ENCODE measurements at places on chromosomes 7 and 10.

- ATAC-seq: no peak
Measured at GRCh38 chr10:99506416-99506815, 26.3 kb upstream of the NKX2-3 start.

- no peak for ATAC-seq
Measured at GRCh38 chr7:116762971-116763370, 91.0 kb downstream of the MET start.

DNA sequence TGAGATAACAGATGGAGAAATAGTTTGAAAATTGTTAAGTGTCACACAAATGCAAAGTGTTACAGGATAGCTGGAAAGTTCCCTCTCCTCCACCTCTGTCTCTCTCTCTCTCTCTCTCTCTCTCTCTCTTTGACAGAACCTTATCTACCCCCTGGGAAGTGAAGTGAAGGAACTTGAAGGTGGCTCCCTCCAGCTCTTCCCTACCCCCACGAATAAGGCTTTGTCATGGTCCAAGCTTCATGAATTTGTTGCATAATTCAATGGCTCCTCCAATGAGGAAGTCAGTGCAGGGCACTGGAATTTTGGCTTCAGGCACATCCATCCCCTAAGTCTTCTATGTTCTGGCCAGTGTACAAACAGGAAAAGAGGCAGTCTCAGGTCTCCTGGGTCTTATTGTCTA is 66.4 kb downstream of the CDHR3 start:
- no peak for ATAC-seq

DNA sequence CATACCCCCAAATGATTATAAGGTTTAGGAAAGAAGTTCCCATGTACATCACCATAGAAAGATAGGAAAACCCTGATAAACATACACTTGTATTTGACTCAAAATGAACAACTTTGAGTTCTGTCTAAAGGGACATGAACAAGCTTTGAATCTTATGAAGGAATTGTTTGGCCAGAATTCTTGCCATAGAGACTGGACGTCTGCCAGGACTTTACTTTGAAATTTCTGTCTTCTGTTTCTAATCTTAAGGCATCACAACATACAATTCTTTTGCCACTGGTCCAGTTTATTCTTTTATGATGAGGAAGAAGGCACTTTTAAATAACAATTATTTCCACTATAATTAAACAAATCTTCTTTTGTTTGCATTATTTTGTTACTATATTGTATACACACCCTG is 26.2 kb upstream of the CYP26C1 start:
- no peak for ATAC-seq

- peak; percentile 2 for ATAC-seq
Measured at GRCh38 chr7:129780974-129781927, 169.7 kb downstream of the NRF1 start.

- ATAC-seq: no peak
Measured at GRCh38 chr10:34341473-34341872, 473.6 kb downstream of the PARD3 start.

DNA sequence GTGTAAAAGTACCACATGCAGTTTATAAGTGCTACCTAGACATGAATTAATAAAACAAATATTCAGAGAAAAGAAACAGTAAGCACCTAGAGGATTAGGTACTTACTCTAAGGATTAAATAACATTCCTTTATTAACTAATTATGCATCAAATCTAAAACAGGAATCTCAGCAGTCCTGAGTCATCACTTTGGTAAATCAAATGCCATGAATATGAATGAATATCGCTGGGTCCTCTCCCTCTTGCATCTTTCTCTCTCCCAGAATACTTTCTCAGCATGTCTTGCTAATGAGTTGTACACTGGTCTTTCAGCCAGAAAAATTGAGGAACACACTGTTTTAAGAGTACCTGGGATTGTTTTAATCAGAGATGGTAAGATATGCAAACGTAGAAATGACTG is 225.5 kb upstream of the NFE2L3 start:
- no peak for ATAC-seq

GRCh38 chr7:111677848-111678247 is 115.6 kb upstream of the IMMP2L start:
- no peak for ATAC-seq

DNA sequence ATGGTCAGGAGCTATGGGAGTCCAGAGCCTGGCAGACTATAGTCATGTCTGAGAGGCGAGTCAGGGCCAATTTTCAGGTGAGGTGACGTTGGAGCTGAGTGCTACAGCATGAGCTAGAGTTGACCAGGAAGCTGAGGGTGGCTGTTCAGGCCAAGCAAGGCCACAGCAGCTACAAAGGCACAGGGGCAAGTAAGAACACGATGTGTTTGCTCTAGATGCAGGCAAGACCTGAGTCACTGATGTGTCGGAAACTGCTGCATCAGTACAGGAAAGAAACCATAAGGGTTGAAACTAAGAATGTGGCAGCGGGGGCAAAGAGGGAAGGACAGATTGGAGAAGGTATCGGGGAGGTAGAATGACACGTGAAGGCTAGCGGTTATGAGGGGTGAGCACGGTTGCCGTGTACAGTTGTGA is 11.8 kb upstream of the RRP12 start:
- ATAC-seq: no peak

DNA sequence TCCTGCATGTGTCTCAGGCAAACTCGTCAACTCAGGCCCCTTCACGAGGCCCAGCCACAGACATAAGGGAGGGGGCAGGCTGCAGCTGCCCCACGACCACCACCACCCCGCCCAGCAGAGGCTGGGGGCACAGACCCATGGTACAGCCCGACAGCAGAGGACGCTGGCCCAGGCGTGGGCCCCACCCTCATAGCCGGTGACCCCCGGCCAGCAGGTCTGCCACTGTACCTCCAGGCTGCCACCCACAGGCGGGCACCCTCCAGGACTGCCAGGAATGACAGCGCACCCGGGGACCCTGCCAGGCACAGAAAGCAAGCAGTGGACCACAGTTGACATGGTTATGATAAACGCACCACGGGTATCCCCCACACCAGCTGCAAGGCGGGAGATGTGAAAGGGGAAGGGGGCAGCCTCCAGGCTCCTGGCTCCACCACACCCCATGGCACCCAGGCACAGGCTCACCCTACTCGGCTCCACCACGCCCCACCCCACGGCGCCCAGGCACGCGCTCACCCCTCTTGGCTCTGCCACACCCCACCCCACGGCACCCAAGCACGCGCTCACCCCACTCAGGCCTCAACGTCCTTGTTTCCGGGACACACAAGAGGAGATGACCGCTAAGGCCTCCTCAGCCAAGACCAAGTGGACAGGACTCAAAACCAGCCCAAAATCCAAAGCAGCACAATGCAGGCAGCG is 135.9 kb downstream of the MAD1L1 start:
- no peak for ATAC-seq

- ATAC-seq: no peak
Measured at GRCh38 chr7:141013345-141013715, 1.4 kb downstream of the MRPS33 start.

GRCh38 chr7:79420464-79420863 is 33.0 kb downstream of the MAGI2 start:
- ATAC-seq: peak; percentile 85

DNA sequence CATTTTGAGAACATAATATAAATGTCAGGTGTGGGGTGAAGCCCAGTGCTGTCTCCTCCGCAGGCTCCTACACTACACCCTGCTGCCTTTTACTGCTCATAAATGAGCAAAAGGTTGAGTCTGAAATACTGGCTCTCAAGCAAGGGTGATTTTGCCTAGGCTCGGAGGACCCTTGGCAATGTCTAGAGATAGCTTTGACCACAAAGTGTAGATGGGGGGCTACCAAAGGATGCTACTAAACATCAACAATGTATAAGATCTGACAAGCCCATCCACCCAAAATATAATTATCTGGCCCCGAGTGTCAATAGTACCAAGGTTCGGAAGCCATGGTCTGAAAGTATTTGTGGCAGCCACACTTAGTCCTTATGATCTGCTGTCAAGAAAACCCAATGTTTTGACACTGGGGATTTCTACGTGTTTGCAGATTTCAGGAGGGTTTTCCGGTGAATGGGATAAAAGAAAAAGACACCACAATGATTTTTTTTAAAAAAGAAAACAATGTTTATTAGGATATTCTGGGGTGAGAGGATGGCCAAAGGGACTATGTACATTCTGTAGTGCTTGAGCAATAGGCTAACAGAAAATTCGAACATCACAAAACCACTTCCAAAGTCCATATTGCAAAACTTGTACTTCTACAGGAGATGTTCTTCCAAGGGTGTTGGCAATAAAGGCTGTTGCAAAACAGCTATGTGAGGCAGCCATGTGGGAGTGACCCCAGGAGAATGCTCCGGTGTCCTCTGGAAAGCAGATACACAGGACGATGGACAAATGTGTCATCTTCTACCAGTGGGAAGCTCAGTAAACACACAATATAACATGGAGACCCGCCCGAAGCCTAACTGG is 216.3 kb downstream of the GFRA1 start:
- no peak for ATAC-seq

DNA sequence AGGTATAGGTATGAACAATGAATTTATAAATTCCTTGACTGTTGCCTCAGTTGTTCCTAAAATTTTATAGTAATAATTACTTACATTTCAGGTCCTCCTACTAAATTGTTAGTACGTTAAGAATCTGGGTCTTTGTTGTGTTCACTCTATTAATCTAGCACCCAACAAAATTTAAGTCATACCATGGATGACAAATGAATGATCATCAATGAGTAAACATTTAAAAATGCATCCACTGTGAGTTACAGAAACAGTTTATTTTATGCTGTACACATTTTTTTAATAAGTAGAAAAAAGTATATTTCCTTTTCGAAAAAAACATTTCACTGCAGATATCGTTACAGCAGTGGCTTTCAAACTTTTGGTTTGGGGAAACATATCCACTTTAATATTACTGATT is 265.2 kb downstream of the PCLO start:
- ATAC-seq: no peak

DNA sequence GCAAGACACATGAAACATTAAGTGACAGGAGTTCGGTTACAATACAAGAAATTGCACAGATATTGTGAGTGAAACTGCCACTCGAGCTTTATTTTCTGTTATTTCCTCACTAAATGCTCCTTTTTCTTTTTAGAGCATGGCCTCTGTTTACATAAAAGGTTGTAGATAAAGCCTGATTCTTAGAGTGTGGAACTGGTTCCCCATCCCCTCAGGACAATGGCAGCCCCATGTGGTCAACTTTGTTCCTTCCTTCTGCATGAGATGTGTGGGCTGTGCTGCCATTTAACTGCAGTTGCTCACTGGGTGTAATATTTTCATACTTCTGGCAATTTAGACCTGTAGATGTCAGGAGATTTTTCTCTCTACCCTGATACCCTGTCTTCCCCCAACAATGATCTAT is 70.2 kb downstream of the LRGUK start:
- no peak for ATAC-seq

DNA sequence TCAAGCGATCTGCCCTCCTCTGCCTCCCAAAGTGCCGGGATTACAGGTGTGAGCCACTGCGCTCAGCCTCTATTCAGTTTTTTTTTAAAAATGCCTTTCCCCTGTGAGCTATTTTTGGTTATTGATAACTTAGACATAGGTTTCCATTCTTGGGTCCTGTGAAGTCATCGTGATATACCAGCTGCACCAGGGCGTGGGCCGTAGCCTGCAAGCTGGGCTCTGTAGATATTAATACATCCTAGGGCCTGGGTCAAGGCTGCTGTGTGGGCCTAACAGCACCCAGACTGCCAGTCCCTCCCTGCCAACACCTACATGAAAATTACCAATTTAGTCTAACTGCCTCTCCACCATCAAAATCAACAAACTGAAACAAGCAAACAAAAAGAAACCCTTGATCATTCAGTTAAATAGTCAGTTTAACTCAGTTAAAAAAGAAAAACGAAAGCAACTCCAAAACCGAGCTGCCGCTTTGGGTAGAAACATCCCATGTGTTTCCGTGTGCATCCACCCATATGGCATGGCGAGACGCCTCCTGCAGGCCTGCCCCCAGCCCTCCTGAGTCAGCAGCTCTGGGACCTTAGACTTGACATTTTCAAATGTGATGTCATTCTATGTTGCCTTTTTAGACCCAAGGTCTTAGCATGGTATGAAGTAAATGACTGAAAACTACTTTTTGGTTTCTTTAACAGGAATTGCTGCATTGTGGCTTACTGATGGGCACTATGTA is 330.2 kb downstream of the GLRX3 start:
- ATAC-seq: no peak

- ATAC-seq: no peak
Measured at GRCh38 chr7:128821724-128822123, 8.5 kb upstream of the FLNC start.

- no peak for ATAC-seq
Measured at GRCh38 chr7:124059375-124059774, 26.5 kb upstream of the TMEM229A start.

DNA sequence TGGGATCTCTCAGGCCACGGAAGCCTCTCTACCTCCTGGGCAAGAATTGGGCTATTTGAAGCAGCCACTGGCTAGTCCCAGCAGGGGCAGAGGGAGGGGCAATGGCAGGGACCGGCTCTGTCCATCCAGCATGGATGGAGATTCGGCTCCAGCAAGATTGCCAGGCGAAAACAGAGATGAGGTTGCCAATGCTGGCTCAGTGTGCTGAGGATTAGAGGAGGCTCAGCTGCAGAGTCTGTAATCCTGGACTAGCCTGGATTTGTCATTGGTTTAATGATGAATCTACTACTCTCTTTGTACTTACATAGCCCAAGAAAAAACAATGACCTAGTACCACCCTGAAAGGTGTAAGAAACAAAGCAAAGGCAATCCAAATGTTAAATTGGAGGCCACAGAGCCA is 112.2 kb upstream of the PDCD4 start:
- ATAC-seq: no peak

DNA sequence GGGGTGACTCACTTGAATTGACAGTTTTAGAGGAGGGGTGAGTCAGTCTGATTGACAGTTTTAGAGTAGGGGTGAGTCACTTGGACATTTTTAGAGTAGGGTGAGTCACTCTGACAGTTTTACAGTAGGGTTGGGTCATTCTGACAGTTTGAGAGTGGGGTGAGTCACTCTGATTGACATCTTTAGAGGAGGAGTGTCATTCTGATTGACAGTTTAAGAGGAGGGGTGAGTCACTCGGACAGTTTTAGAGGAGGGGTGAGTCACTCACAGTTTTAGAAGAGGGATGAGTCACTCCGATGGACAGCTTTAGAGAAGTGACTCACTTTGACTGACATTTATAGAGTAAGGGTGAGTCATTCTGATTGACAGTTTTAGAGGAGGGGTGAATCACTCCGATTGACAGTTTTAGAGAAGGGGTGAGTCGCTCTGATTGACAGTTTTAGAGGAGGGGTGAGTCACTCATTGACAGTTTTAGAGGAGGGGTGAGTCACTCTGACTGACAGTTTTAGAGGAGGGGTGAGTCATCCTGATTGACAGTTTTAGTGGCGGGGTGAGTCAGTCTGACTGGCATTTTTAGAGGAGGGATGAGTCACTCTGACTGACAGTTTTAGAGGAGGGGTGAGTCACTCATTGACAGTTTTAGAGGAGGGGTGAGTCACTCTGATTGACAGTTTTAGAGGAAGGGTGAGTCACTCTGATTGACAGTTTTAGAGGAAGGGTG is 595.9 kb downstream of the DNAJB6 start:
- no peak for ATAC-seq

DNA sequence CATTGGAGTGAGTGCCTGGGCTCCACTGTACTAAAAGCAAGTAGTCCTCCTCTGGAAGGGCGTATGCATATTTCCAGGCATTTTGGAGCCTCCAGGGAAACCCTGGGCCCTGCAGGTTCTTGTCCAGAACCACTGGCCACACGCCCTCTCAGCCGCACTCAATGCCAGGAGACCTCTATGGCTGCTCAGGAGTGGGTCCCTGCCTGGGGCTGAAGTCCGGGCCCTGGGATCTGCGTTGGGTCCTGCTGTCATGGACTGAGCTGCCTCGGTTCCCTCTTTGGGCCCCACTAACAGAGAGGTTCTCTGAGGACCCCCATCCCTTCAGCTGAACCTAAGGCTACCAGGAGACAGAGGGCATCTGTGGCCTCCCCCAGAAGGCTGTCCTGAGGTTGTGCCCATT is 58.3 kb downstream of the GRK5 start:
- ATAC-seq: no peak
